ENCODE measurements at places on chromosomes 5 and 9.

DNA sequence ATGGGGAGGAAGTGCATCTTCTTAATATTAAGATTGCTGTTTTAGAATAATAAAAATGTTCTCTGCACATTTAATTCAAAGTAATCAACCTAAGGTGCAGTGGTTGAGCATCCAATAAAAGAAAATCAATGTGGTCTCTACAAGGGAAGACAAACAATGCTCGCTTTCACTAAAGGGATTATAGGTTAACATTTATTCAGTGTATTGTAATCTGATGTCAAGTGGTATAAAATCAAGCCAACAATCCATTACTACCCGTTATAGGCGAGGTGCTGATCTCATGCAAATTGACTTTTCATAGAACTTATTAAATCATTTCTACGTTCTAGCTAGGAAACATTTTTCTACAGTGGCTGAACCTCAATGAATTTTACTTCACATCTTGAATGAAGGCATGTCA lies 773.9 kb downstream of the NR2F1-AS1 start:
- no peak for DNase-seq

- DNase-seq = no peak
These were observed 324.5 kb downstream of the ARHGEF28 start for GRCh38 chr5:73950441-73950873.

DNA sequence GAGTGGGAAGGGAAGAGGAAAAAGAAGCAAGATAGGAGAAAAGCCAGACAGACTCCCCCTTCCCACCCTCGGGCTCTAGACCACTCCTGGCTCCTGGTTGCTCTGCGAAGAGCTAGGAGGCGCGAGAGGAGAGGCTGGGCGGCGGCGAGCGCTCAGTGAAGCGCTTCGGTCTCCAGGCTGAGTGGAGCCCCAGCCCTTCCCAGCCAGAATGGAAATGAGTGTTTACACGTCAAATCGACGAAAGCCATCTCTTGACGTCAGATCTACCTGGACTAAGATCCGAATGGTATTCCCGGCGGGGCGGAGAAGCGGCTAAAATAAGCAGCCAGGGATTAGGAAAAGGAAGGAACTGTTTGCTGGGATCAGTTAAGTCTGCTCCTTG lies at the start of gene PCSK1:
Gene PCSK1, minus strand, starts transcription at position 183 of the 382 bp plus-strand sequence. CDS start 206 bp downstream, outside the sequence.
- DNase-seq = no peak

- DNase-seq = no peak
These were observed 245.0 kb downstream of the AUH start for GRCh38 chr9:91116711-91117110.

GRCh38 chr5:77638763-77639671 lies 504 bp upstream of the OTP start:
- DNase-seq = no peak

GRCh38 chr9:104915049-104915448 lies 12.9 kb downstream of the ABCA1 start:
- DNase-seq = no peak

Data from amniotic stem cell (primary cell).